ENCODE measurements at places on chromosomes 6 and 20.

DNA sequence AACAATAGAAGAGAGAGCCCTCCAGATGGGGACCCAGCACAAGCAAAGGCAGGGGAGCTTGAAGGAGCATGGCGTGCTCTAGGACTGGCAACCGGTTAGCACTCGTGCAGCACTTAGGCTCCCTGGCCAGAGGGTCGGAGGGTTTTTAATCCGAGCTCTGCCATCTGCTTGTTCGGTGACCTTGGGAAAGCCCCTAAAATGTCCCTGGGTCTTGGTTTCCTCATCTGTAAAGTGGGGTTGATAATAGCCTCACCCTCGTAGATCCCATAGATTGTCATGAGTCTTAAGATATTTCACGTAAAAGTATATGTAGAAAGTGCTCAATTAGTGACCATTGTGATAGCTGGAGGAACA, 16.6 kb upstream of the HCK start:
- DNase-seq, result no peak

DNA sequence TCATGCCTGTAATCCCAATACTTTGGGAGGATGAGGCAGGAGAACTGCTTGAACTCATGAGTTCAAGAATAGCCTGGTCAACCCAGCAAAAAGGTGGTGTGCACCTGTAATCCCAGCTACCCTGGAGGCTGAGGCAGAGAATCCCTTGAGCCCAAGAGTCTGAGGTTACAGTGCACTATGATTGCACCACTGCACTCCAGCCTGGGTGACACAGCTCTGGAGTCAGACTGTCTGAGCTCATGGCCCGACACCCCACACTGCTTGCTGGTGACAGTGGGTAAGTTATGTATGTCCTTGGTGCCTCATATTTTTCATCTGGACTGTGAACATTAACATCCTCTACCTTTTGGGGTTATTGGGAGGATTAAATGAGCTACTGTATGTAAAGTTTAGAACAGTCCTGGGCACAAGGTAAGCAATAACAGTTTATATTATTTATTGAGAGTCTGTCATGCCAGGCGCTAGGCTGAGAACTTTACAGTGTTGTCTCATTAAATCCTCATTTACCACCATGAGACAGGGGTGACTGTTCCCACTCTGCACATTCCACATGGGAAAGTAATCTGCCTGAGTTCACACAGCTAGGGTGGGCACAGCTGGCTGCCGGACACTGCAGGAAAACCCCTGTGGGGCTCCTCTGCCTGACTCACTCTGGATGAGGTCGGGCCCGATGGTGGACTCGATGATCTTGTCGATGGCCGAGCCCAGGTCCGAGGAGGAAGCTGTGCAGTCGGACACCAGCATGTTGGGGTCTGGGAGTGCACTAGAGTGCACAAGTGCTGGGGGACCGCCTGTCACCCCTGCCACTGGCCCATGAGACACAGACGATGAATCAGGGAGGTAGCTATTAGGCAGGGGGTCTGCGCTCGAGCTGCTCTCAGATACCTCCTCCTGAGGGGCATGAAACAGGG, 2.9 kb downstream of the ZNF335 start:
- DNase-seq, result peak; percentile 15

DNA sequence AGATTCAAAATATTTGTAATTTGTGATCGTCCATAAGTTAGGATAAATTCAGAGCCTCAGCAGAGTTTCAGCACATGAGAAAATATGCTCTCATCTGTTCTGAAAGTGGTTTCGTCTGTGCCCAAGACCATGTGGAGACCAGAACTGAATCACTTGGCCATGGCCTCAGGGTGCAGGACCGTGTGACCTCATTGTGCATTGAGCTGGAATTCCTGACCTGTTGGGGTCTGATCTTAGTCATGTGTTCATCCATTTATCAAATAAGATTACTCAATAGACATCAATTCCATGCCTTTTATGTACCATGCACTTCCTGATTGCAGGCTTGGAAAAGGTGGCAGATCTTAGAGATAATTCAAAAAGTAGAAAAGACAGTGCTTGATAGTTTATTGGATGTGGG, 680.5 kb downstream of the QKI start:
- DNase-seq, result no peak

DNA sequence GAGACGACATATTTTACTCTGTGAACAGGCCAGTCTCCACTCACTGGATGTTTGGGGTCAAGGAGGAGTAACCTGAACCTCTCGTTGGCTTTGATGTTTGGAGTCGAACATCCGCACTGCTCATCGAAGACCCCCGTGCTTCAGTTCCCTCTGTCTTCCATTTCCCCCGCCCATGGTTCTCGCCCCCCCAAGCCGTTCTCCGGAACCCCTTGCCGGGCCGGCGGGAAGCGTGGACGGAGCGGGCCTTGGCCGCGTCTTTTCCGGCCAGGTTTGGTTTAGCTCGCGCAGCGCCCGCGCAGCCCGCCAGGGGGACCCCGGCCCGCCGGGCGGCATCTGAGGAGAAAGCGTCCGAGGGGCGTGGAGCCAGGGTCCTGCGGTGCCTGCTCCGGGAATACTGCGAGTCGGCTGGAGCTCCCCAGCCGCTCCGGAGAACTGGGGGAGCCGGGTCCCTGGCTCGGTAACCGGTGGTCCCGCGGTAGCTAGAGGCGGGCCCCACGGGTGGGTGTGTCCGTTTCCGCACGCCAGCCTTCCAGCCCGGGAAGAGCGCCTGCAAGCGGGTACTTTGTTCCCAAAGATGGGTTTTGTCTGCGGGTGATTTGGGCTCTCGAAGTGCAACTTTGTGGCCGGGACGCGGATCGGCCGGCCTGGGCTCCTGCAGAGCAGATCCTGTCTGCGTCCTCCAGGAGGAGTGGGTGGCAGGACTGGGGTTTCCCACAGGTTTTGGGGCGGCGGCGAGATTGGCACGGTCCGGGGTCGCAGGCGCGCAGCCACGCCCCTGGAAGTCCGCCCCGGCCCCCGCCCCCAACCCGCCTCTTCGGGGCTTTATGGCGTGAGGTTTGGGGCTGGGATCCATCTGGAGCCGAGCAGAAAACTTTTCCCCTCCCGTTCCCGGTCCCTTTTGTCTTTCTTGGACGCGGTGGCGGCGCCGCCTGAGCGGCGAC, at the start of gene TMEM200A:
Gene TMEM200A, plus strand, starts transcription at position 852 of the 941 bp plus-strand sequence. CDS start 74,406 bp downstream, outside the sequence.
- peak; percentile 76 for DNase-seq

- DNase-seq, result peak; percentile 91
Observed at GRCh38 chr6:81894306-81894705, 141.8 kb upstream of the TENT5A start.

GRCh38 chr6:62283796-62284411, 2.1 kb downstream of the KHDRBS2 start:
- DNase-seq, result peak; percentile 9

- no peak for DNase-seq
Observed at GRCh38 chr6:125926711-125927110, 29.9 kb upstream of the HINT3 start.

DNA sequence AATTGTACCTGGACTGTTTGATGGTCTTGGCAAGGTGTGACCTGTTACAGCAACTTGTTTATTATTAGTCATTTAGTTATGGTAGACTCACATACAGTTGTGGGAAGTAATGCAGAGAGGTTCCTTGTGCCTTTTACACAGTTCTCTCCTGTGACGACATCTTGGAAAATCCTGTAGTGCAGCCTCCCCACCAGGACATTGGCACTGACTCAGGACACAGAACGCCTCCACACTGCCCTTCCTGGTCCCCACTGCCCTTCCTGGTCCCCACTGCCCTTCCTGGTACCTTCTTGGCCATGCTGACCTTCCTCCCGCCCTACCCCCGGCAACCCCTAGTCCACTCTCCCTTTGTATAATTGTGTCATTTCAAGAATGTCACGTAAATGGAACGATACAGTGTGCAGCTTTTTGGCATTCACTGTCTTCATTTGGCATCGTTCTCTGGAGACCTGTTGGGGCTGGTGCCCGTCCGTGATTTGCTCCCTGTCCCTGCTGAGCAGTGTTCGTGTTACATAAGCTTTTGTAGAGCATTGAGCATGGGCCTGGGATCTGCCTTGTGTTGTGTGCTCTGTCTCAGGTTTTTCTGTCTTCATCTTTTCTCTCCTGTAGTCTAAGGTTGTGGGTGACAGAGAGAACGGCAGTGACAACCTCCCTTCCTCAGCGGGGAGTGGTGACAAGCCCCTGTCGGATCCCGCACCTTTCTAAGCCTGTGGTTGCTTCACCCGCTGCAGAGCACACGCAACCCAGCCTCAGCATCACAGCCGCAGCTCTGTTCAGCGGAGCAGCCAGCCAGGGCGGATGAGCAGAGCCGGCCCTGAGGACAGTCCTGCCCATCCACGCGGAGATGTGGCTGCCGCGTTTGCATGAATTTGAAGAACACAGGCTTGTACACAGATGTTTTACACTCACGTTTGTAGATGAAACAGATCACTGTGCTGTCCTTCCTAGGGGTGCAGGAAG, 5.4 kb upstream of the DNAJC5 start:
- no peak for DNase-seq

- DNase-seq, result peak; percentile 56
Observed at GRCh38 chr6:154474648-154475428, 35.6 kb downstream of the CNKSR3 start.

DNA sequence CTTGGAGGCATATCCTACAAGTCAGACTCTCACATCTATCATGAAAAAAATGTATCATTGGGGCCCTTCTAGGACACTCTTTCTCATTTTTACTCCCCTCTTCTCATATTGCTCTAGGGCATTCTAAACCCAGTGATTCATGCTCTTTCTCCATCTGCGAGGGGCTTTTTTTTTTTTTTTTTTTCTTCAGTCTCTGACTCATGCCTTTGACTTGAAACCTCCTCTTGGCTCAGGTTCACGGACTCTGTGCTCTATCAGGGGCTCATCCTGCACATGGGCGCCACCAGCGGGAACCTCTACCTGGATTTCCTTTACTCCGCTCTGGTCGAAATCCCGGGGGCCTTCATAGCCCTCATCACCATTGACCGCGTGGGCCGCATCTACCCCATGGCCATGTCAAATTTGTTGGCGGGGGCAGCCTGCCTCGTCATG, 17.8 kb downstream of the SLC22A1 start:
- DNase-seq, result peak; percentile 83

DNA sequence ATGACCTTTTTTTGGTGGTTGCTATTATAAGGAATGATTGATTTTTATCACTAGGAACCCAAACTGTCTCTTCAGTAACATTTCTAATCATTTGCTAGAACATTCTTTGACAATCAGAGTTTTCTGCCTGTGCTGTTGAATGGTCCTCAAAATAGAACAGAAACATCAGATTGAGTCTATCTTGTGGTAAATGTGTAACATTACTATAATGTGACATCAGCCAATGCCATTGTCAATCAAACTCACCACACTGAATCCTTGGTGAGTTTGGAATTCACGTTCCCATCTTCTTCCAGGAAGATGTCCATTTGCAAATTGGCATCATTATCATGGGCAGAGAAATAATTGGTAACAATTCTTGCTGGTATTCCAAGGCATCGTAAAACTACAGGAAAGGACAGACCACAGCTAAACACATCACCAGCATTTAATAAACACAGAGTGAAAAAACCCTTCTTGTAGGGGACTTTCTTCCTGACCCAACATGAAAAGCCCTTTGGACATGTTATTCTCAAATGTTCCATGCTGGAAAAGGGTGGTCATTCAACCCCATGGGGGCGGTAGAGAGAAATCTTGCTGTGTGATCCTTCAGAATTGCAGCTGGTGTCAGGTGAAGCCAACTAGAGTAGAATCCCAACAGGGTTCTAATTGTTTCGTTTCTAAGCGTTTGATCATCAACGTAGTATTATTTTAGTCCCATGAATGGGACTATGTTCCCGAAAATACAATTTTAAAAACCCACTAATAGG, 98.5 kb downstream of the F13A1 start:
- DNase-seq, result no peak

- peak; percentile 93 for DNase-seq
Observed at GRCh38 chr6:135901774-135902524, 50.4 kb downstream of the PDE7B start.

- no peak for DNase-seq
Observed at GRCh38 chr6:32074996-32075532, 34.1 kb downstream of the TNXB start.

DNA sequence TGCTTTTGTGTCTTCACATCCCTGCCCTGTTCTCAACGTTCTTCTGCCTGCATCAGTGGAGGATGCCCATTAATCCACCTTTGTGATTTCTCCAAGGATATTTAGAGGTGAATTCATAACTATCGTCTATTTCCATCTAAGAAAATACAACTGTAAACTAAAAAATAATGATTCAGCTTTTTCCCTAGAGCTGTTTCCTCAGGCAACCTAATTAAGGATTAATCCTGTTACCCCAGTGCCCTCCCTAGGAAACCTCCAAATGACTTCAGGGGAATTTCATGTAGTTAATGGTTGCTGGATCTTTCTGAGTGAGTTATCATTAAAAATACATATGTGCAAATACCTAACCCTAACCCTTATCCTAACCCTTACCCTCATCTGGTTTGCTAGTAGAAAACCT, 14.6 kb upstream of the AFDN start:
- DNase-seq, result no peak

GRCh38 chr20:8049310-8049709, 29.7 kb upstream of the TMX4 start:
- peak; percentile 13 for DNase-seq

DNA sequence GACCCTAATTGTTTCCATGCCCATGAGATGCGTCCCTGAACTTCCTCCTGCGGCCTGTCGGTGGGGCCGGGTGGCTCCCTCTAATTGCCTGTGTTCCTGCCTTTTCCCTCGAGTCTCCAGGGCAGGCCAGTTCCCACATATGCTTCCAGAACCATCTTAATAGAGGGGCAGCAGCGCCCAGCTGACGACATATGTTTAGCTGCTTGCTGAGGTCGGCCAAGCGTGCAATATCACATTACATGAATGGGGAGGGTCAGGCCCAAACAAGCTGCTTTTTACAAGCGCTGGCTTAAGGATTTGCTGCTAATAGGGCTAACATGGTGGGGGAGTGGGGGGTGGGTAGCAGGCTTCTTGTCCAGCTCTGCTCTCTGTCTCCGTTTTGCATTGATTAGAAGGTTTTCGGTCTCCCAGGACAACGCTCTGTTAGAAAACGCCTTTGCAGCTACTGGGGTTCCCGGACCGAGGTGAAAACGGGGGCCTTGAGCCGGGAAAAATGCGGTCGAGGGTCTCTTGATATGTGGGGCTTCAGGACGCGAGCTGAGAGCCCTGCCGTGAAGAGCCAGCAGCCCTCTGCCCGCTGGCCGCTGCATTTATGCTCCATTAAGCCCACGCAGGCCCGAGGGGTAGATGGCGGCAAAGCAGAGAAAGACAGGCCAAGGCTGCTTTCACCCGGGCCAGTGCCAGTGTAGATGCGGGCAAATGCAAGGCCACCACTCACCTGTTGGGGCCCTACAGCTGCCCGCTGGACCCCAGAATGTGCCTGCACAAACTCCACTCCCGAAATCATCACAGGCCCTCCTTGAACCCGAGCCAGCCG, 308.5 kb downstream of the BMP7 start:
- DNase-seq, result peak; percentile 13

- peak; percentile 67 for DNase-seq
Observed at GRCh38 chr20:64033981-64034493, 1.9 kb upstream of the C20orf204 start.

DNA sequence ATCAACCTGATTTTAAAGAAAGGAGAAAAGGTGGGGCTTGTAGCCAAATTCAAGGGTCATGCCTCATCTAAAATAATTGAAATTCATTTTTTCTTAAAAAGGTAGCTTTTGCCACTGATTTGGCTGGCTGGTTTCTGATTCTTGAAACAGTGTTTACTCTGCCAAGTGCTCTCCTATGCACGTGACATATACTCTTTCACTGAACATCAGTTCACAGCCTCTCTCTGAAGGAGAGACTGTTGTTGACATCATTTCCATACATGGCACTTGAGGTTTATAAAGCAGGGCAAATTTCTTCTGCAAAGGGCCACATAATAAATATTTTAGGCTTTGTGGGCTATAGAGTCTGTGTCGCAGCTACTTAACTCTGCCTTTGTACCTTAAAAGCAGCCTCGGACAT, 40.4 kb upstream of the DOK5 start:
- DNase-seq, result no peak

Measured in fibroblast of villous mesenchyme (primary cell).